Naive thymus-derived CD8-positive, alpha-beta T cell (primary cell): ENCODE measurements at places on chromosomes 5 and 9. TPM values are rescaled to one million over a fixed set of nuclear protein-coding genes. Genes with fewer than 3 reads are reported as not detected.

GRCh38 chr9:69590266-69590665 is 81.9 kb downstream of the APBA1 start:
- no peak overlapping the region for H3K27ac ChIP-seq
- no peak overlapping the region for H3K4me3 ChIP-seq
- H3K36me3 ChIP-seq: no peaks in the 10 kb centered on the region

- no peak overlapping the region for H3K4me3 ChIP-seq
- H3K4me1 ChIP-seq: peaks cover 2% of the 10 kb centered on the region
- H3K36me3 ChIP-seq: no peaks in the 10 kb centered on the region
- no peak overlapping the region for H3K27ac ChIP-seq
Observed at GRCh38 chr9:113472199-113472598, 8.7 kb downstream of the RGS3 start.

GRCh38 chr9:14687042-14687719 is 6.1 kb downstream of the ZDHHC21 start:
- peaks cover 44% of the 10 kb centered on the region for H3K36me3 ChIP-seq
- H3K27ac ChIP-seq: no peak overlapping the region
- no peak overlapping the region for H3K4me3 ChIP-seq
- peaks cover 31% of the 10 kb centered on the region for H3K4me1 ChIP-seq
- DNase-seq: no peak
- no peaks in the 10 kb centered on the region for H3K27me3 ChIP-seq

GRCh38 chr9:115985657-115986056 is 167.9 kb upstream of the PAPPA start:
- DNase-seq: no peak
- H3K27ac ChIP-seq: no peak overlapping the region
- H3K4me1 ChIP-seq: no peaks in the 10 kb centered on the region
- H3K36me3 ChIP-seq: no peaks in the 10 kb centered on the region
- no peak overlapping the region for H3K4me3 ChIP-seq

GRCh38 chr9:19757745-19758144 is 31.1 kb downstream of the SLC24A2 start:
- no peaks in the 10 kb centered on the region for H3K4me1 ChIP-seq
- H3K36me3 ChIP-seq: no peaks in the 10 kb centered on the region
- H3K27ac ChIP-seq: no peak overlapping the region
- H3K4me3 ChIP-seq: no peak overlapping the region
- peaks cover 2% of the 10 kb centered on the region for H3K27me3 ChIP-seq

- H3K4me3 ChIP-seq: no peak overlapping the region
- no peaks in the 10 kb centered on the region for H3K36me3 ChIP-seq
- DNase-seq: no peak
Observed at GRCh38 chr5:147387109-147387508, 122.8 kb downstream of the DPYSL3 start.

GRCh38 chr9:84988621-84989020 is 319.1 kb downstream of the NTRK2 start:
- no peak overlapping the region for H3K27ac ChIP-seq
- H3K27me3 ChIP-seq: peaks cover 17% of the 10 kb centered on the region
- DNase-seq: no peak
- no peak overlapping the region for H3K4me3 ChIP-seq

- no peak overlapping the region for H3K4me3 ChIP-seq
- H3K27ac ChIP-seq: no peak overlapping the region
- H3K36me3 ChIP-seq: no peaks in the 10 kb centered on the region
- DNase-seq: no peak
Observed at GRCh38 chr5:1474183-1474839, 29.1 kb upstream of the SLC6A3 start.

GRCh38 chr5:167796672-167797071 is 494.8 kb upstream of the WWC1 start:
- H3K36me3 ChIP-seq: no peaks in the 10 kb centered on the region
- DNase-seq: no peak

SPATA6L gene
- 5.8 TPM for total RNA-seq

ANKRD20A1 gene
- total RNA-seq: not detected

ARSI gene
- not detected for total RNA-seq
